ENCODE measurements at places on chromosomes 13 and 19. TPM values are rescaled to one million over a fixed set of nuclear protein-coding genes. Genes with fewer than 3 reads are reported as not detected.

DNA sequence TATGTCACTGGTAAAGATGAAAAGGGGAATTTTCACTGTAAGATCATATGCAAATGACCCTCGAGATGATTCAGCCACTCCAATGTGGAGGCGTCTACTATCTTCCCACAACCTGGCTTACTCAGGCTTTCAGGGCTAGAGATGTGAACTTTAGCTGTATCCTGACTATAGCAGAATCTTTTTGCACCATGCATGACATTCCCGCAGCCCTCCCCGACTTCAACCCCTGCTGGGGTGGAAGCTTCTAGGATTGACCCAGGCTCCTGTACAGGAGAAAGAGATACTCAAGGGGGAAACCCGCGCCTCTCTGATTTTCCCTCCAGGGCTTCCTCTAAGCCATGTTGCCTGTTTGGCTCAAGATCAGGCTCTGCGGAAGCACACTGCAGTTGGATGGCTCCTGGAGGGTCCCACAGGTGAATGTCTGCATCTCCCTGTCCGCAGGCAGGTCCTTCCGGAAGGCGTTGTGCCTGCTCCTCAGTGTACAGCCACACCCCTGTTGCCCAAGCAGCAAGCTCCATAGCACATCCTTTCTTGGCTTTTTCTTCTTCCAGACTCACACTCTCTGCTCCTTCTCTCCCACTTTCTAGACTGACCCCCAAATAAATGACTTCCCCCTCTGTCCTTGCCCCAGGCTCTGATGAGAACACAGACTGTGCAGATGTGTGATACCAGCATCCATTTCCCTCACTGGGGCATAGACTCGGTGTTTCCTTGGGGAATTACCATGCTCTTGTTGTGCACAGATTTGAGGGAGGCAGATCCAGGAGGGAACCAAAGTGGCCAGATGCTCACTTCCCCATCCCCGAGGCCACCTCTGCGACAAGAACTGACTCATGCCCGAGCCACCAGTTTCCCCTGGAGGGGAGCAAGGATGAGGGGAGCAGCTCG, 29.1 kb upstream of the POP4 start:
- DNase-seq: no peak

SRRM5 gene
- not detected for total RNA-seq

- peak; percentile 67 for DNase-seq
Measured at GRCh38 chr19:49447485-49448431, 3.9 kb downstream of the PIH1D1 start.

GRCh38 chr13:95579303-95579702, 26.8 kb downstream of the CLDN10 start:
- DNase-seq: no peak

DNA sequence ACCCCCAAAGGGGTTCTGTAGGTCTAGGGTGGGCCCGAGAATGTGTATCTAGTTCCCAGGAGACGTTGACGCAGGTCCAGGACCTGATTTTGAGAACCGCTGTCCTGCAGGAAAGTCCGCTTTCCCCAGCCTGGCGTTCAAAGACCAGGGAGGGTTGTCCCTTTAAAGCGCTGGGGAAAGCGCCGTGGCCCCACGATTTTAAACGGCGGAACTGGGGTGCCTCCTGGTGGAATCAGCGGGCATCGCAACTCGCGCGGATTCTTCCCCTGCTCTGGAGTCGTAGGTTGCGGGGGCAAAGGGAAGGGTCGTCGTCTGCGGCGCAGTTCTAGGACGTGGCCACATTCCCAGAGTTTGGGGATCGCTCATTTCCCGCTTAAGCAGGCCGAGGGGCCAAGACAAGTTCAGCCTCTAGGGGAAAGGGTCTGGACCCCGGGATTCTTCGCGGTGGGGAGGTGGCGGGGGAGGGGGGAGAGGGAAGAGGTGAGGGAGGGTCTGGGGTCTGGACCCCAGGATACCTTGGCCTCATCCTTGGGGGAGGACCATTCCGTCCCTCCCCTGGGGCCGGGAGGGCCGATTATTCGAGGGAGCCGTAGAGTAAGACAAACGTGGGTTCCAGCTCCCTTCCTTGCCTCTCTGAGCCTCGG, 7.7 kb downstream of the PNMA8B start:
- peak; percentile 82 for DNase-seq

- DNase-seq: peak; percentile 82
Measured at GRCh38 chr19:29662604-29663404, 2.5 kb upstream of the PLEKHF1 start.

Data from uterus (tissue), 4 donors.